HS-5 (cell line): ENCODE measurements at places on chromosomes 3 and 15.
A peak's percentile ranks its signal among the peaks of the same experiment; 100 is the strongest.

DNA sequence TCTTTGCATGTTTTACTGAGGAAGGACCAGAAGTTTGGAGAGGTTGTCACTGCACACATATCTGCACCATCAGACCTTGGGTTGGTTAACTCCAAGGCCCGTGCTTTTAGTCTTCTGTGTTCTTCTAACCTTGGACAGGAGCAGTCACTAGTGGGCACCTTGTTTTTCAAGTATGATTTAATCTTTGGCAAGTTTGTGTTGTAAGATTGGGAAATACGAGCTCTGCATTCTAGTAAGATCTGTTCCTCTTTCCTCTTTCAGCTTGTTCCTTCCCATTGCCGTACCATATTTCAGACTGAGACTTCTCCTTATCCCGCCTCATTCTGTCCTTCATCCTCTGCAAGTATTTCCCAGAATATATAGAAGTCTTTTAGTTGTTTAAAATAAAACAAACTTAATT is 5.1 kb downstream of the TMOD2 start:
- DNase-seq, result no peak

- DNase-seq, result no peak
Observed at GRCh38 chr3:141660614-141660947, 77.5 kb upstream of the RNF7 start.

- DNase-seq, result no peak
Observed at GRCh38 chr3:54519493-54519892, 397.1 kb downstream of the CACNA2D3 start.

- no peak for DNase-seq
Observed at GRCh38 chr15:67865331-67865730, 25.5 kb upstream of the RNU6-1 start.

DNA sequence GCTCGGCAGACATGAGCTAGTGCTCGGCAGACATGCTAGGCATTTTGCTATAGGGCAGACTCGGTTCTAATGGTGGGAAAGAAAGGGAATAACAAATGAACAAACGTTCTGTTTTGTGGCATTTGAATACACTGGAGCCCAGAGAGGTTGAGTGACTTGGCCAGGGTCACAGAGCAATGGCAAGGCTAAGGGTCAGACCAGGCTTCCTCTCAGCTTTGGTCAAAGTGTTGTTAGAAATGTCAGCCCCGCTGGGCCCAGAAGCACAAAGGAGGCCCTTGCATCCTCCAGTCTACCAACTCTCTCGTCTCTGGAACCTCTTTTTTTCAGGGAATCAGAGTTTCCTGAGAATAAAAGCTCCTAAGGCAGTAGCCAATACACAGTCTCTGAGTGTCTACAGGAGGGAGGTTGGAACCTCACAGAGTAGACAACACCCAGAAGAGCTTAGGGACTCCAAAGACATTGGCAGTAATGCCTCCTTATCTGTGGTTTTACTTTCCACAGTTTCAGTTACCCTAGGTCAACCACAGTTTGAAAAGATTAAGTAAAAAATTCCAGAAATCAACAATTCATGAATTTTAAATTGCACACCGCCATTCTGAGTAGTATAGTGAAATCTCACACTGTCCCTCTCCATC is 47.3 kb downstream of the SSUH2 start:
- DNase-seq, result no peak

DNA sequence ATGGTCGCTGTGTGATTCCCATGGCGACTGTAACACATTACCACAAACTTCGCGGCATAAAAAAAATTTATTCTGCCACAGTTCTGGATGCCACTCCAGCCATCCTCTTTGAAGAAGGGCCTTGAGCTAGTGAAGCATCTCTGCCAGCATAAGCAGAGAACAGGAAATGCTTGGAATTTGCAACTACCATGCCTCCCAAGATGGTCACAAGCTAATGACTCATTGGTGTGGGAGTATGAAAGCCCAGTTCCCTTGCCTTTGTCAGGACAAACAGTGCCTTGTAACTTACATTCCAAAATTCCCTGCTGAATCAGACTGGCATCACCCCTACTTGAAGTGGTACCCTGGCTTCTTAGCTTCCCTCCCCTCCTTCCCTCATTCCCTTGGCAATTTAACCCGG is 129.7 kb downstream of the PROS1 start:
- DNase-seq, result peak; percentile 75

GRCh38 chr3:183327343-183327742 is 74.3 kb downstream of the B3GNT5 start:
- DNase-seq, result no peak

DNA sequence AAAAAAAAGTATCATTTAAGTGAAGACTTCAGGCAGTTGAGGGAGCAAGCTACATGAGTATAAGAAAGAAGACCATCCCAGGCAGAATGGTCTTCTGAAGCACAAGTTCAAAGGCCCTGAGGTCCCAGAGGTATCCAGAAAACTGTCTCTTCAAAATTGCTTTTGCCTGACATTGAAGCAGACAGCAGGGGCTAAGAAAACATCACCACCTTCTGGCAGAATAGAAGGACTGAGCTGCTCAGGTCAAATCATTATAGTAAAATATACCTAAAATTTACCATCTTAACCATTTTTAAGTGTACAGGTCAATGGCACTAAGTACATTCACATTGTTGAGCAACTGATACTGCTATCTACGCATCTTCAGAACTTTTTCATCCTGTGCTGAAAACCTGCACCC is 16.4 kb downstream of the GPR160 start:
- no peak for DNase-seq

- DNase-seq, result no peak
Observed at GRCh38 chr3:117567382-117567781, 857.8 kb downstream of the TUSC7 start.

DNA sequence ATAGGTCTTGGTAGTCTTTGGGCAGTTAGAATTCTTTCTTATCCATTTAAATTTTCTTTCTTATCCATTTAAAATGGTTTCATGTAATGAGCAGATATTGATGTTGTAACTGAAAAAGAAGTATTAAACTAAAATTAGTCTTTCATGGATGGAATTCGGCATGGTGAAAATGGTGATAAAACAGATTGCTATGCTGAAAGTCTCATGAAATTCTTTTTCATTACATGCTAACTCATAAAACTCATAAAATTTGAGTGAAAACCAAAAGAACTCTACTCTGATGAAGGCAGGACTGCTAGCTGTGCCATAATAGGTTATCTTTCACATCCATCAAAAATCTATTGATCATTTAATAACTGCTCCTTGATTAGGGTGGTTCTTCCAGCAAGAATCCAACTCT is 3.9 kb upstream of the CD96 start:
- DNase-seq, result no peak

DNA sequence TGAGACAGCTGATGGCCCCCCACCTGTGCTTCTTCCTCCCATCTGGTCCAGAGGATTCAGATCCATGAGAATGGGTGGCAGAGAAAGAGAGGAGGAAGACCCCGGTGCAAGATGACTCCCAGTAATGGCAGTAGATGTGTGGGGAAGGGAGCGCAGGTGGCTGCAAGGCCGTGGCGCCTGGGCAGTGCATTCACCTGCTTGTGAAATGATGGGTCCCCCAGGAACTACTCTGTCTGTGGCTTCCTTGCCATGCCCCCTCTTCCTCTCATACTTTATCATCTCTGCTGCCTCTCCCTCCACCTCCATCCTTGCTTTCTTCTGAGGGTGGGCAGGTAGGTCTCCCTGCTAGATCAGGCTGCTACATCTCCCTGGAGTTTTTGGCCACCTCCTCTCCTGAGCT is 23.3 kb downstream of the ZNF710 start:
- DNase-seq, result no peak

DNA sequence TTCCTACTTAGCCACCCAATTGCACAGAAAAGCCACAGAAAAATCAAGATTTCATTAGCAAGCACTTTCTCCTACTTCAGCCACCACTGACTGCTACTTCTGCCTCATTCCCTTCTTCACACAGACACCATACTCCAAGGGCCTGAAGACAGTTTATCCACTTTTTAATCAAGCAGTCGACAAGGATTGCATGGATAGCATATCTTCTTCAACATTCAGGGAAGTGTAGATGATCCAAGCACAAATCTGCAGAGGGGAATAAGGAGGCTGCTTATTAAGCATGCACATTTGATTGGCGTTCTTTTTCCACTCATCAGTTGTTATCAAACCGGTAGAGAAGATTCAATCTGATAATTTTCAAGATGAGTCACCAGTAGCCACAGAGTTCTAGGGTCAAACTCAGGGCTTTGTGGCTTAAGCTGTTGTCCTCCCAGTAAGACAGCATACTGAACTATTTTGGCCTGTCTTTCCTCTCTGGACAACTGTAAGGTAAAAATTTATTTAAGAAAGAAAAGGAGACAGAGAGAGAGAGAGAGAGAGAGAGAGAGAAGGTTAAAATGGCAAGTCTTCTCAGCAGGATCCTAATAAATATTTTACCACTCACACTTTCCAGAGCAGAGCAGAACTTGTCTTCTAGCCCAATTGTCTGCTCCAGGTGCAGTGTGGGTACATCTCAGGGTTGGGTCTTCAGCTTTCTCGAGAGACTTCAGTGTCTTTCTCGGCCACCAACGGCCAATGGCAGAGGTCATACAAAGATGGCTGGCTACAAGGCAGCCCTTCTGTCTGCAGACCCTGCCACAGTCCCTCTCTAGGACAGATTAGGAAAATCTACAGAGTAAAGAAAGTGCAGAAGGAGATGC is 80.6 kb upstream of the BHLHE40 start:
- DNase-seq, result peak; percentile 5

- DNase-seq, result no peak
Observed at GRCh38 chr15:29832709-29833108, 10.4 kb upstream of the TJP1 start.

GRCh38 chr3:126858401-126858800 is 124.5 kb upstream of the PLXNA1 start:
- no peak for DNase-seq

- DNase-seq, result no peak
Observed at GRCh38 chr3:186001842-186002241, 64.0 kb upstream of the TRA2B start.

- no peak for DNase-seq
Observed at GRCh38 chr3:12932347-12932746, 91.0 kb upstream of the RPL32 start.

DNA sequence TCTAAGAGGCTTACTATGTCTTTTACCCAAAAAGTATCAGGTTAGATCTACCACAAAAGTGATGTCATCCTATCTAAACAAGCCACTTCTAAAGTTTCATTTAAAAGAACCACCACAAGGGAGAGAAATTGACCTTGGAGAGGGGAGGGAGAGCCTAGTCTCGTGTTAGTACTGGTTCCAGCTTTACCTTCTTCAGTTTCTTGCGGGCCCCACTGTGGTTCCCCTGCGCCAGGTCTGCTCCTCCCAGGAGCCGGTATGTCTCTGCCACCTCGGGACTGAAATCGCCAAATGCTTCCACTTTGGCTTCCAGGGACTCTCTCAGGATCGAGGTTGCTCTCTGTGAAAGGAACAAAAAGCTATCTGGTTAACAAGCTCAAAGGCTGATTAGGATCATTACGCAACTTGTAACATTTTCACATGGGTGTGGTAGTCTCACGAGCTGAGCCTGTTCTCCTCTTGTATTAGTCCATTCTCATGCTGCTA is 51.1 kb downstream of the SYNM start:
- DNase-seq, result no peak

DNA sequence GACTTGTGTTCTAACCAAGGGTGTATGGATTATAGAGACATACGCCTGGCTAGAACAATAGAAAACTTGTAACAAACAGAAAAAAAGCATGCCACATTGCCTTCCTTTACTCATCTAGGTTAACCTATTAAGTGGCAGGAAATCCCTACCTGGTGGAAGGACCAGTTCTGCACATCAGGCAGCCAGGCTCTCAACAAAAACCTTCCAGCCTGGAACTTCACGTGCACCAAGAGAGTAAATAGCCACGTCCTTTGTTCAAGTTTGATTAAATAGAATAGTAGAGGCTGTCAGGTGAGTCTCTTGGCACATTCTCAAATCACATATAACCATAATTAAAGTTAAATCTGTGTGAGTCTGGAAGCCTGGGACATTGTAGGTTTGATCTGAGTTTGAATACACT is 85.0 kb upstream of the DPH6 start:
- DNase-seq, result no peak

GRCh38 chr15:74628199-74628598 is 12.6 kb downstream of the CLK3 start:
- DNase-seq, result no peak

- no peak for DNase-seq
Observed at GRCh38 chr3:73491287-73491662, 133.5 kb downstream of the PDZRN3 start.

DNA sequence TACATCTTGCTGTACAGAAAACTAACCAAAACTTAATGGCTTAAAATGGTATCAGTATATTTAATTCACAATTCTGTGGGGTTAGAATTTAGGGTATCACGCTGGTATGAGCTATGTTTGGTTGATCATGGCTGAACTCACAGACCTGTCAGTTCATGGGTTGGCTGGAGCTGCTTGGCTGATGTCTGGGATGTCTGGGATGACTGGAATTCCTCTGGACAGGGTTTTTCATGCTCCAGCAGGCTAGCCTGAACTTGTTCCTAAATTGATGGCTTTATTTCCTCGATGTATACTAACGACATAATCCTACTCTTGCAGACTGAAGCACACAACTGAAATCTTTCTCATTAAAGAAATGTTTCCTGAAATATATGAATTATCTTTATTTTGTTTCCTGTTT is 338.9 kb upstream of the GBE1 start:
- DNase-seq, result no peak

GRCh38 chr15:84878504-84878903 is 6.0 kb upstream of the SLC28A1 start:
- DNase-seq, result no peak

DNA sequence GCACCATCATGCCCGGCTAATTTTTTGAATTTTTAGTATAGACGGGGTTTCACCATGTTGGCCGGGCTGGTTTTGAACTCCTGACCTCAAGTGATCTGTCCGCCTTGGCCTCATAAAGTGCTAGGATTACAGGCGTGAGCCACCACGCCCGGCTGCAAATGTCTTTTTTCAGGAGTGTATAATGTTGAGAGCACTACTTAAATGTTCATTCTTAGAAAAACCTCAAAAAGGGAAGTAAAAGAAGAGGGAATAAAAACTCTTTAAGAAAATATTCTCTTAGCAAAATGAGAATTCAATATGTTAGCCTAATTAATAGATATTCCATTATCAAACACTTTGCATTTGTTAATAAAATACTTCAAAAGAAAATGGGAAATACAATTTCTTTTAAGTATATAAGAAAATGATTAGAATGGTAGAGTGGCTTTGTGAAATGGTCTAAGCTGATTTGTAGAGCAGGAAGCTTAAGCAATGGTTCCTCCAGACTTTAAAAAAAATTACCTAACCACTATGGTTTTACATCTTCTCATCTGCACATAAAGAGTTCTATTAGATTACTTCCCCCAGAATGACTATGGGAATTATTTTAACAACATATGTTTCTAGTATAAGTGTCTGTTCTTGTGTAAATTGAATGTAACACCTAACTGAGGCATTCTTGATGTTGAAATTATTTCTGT is 226.7 kb upstream of the ALCAM start:
- no peak for DNase-seq

- no peak for DNase-seq
Observed at GRCh38 chr3:61381745-61382392, 130.6 kb upstream of the FHIT start.

DNA sequence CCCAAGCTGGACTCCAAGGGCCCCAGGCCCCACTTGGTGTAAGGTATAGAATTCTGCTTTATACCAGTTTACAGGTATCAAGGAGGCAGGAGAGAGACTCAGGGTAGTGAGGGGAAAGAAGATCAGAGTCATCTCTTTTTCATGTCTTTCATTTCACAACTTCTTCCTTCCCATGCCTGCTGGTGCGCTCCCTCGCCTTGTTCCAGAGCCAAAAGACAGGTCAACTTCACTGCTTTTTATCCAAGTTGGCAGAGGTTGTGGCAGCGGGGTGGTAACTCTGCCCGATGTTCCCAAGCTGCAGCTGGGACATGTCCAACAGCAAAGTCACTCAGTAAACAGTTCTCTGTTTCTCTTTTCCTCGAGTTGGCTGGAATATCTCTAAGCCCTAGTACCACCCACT is 86.3 kb upstream of the TCF12 start:
- DNase-seq, result no peak
